ENCODE measurements at places on chromosomes 12 and 14. TPM values are rescaled to one million over a fixed set of nuclear protein-coding genes. Genes with fewer than 3 reads are reported as not detected.

Gene DAO
- total RNA-seq, result not detected

Gene TAS2R8
- not detected for total RNA-seq

Gene RASSF8
- 1.3 TPM for total RNA-seq

Gene ATXN3
- total RNA-seq, result 36.0 TPM

- DNase-seq, result peak; percentile 71
Observed at GRCh38 chr12:104485651-104486362, 29.1 kb downstream of the CHST11 start.

- DNase-seq, result no peak
Observed at GRCh38 chr12:29278673-29279420, 102.1 kb downstream of the ERGIC2 start.

GRCh38 chr14:21437063-21437901, 18.6 kb downstream of the CHD8 start:
- peak; percentile 99 for DNase-seq

DNA sequence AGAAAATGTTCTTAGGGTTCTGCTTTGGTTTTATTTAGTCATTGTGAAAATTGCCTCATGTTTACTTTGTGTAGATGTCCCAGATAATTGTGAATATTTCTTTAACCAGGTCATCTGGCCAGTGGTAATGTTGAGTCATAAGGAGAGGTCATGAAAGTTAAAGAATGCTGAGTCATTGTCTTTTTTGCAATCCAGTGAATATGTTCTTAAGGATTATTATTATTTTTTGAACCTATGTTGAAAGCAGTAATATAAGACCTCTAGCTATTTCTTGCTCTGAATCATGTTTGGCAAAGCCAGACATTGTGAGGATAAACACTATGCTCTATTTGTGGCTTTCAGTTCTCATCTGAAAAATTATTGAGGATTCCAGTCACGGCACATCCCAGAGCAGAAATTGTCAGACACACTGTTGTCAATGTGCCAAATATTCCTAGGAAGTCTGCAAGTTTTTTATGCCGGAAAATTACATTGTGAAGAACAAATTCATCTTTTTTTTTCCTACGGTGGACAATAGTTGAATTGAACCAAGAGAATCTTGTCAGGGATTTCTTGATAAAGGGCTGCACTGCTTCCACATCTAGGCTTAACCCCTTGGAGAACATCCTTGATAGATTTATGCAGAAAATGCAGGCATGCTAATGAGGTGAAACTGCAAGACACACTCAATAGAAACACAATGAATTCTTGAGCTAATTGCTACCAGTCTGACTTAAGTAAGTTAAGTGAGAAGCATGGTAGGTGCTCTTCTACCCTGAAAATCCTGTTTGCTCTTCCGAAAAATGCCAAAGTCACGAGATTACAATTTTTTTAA, 369.6 kb downstream of the ATP23 start:
- DNase-seq, result no peak

DNA sequence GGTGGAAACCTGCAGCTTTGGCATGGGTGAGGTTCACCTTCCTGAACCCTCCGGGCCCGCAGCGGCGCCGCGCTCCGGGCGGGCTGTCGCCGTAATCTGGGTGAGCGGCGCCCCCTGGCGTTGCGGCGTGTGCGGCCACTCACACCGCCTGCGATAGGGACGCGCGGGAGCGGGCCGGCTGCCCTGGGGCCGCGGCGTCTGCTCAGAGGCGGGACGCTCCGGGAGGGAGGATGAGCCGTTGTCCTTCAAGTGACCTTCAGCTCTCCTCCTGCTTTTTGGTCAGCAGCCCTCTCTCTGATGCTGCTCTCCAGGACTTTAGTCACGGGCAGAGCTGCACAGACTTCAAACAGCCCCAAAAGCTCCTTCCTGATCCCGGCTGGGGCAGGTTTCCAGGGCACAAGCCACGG, 211.7 kb upstream of the FKBP4 start:
- peak; percentile 83 for DNase-seq

GRCh38 chr14:102097441-102098135, 10.7 kb upstream of the HSP90AA1 start:
- no peak for DNase-seq

- no peak for DNase-seq
Observed at GRCh38 chr12:52149651-52150241, 42.1 kb downstream of the KRT80 start.
